ENCODE measurements at places on chromosomes 5 and 9. TPM values are rescaled to one million over a fixed set of nuclear protein-coding genes. Genes with fewer than 3 reads are reported as not detected.

Gene NTRK2
- 203 TPM for total RNA-seq

Gene G3BP1
- 75.4 TPM for total RNA-seq

Gene ZNF474
- total RNA-seq, result 0.94 TPM

Gene KIF4B
- 0.63 TPM for total RNA-seq

Gene ADAMTS12
- total RNA-seq, result 0.63 TPM

Gene SPATA6L
- 13.8 TPM for total RNA-seq

Gene FOXD1
- 0.31 TPM for total RNA-seq

Gene SPATA9
- 1.9 TPM for total RNA-seq

Gene LRRC14B
- 0.31 TPM for total RNA-seq

Gene MLANA
- total RNA-seq, result not detected

Gene AGGF1
- 32.2 TPM for total RNA-seq

Gene KCTD16
- total RNA-seq, result 28.5 TPM

Gene CAPSL
- total RNA-seq, result not detected

Gene AJM1
- 1.9 TPM for total RNA-seq

Gene DND1
- 1.3 TPM for total RNA-seq

Gene IL9
- total RNA-seq, result not detected

All from parietal lobe (tissue), 2 donors.